ENCODE measurements at places on chromosomes 6 and 20. TPM values are rescaled to one million over a fixed set of nuclear protein-coding genes. Genes with fewer than 3 reads are reported as not detected.

DNA sequence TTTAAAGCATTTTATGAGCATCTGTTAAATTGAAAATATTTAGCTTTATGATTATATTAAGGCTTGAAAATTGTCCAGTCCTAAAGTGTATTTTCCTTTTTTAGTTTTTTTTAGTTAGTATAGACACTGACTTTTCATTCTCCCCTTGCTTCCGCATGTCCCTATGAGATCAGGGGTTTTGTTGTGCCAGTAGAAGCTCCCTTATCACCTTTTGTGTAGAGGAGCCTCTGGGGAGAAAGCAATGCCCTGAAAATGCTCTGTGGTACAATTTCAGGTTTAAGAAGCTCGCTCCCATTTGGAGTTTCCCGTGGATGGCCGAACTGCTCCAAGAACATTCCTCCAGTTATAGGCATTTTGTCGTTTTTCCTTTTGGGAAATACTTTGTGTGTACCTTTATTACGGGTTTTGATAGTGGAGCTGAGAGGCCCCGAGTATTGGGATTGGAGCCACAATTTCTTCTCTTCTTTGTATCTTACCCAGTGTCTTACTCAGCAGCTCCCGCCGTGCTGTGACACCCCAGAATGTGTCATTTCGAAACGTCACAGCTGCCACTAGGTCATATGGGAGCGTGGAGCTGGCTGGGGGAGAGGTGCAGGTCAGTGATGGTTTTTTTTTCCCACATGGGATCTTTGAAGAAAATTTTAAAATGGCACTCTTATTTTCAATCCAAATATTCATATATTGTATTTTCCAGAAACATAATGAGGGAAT lies 49.9 kb downstream of the RPRD1B start:
- peaks cover 4% of the 10 kb centered on the region for H3K36me3 ChIP-seq
- H3K27me3 ChIP-seq: no peaks in the 10 kb centered on the region
- DNase-seq: no peak

- DNase-seq: no peak
- no peaks in the 10 kb centered on the region for H3K27me3 ChIP-seq
- no peak overlapping the region for H3K27ac ChIP-seq
- H3K4me3 ChIP-seq: no peak overlapping the region
These were observed 54.1 kb upstream of the LY86 start for GRCh38 chr6:6534399-6534798.

- no peaks in the 10 kb centered on the region for H3K36me3 ChIP-seq
- DNase-seq: no peak
- no peak overlapping the region for H3K4me3 ChIP-seq
- H3K27me3 ChIP-seq: no peaks in the 10 kb centered on the region
These were observed 117.0 kb downstream of the EPB41L2 start for GRCh38 chr6:130946076-130946475.

The RIPPLY2 gene
- total RNA-seq: not detected

The OR2J3 gene
- not detected for total RNA-seq
